ENCODE measurements at places on chromosomes 1 and 21. TPM values are rescaled to one million over a fixed set of nuclear protein-coding genes. Genes with fewer than 3 reads are reported as not detected.

GRCh38 chr1:97137862-97138514, 416.4 kb downstream of the PTBP2 start:
- peak; percentile 18 for DNase-seq
- H3K4me1 ChIP-seq: no peaks in the 10 kb centered on the region
- H3K36me3 ChIP-seq: no peaks in the 10 kb centered on the region
- no peaks in the 10 kb centered on the region for H3K27me3 ChIP-seq
- H3K27ac ChIP-seq: no peak overlapping the region

DNA sequence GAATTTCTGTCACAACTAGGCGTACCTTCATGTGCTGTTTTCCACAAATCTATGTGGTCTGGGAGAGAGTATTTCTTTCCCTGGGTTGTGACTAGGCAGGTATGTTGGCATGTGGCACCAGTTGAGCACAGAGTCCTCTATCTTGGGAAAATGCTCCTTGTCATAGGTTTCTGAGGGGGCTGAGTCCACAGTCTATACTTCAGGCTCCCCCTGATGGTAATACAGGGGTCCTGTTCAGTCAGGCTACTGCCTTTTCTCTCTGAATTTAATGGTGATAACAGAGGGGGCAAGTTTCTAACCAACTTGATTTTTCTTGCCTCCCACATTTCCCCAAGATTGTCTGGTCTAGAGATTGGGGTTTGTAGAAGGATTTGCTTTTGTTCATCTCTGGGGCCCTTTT, 35.8 kb downstream of the VANGL1 start:
- no peak for DNase-seq
- H3K4me3 ChIP-seq: no peak overlapping the region
- H3K27me3 ChIP-seq: no peaks in the 10 kb centered on the region
- H3K27ac ChIP-seq: peak overlapping the region; percentile 83

GRCh38 chr1:185373813-185374529, 56.9 kb upstream of the IVNS1ABP start:
- no peaks in the 10 kb centered on the region for H3K27me3 ChIP-seq
- H3K4me1 ChIP-seq: no peaks in the 10 kb centered on the region
- no peaks in the 10 kb centered on the region for H3K36me3 ChIP-seq
- no peak overlapping the region for H3K4me3 ChIP-seq

GRCh38 chr1:5781079-5781478, 211.1 kb downstream of the NPHP4 start:
- no peaks in the 10 kb centered on the region for H3K36me3 ChIP-seq
- DNase-seq: no peak
- no peaks in the 10 kb centered on the region for H3K27me3 ChIP-seq
- H3K4me1 ChIP-seq: no peaks in the 10 kb centered on the region
- H3K27ac ChIP-seq: no peak overlapping the region

DNA sequence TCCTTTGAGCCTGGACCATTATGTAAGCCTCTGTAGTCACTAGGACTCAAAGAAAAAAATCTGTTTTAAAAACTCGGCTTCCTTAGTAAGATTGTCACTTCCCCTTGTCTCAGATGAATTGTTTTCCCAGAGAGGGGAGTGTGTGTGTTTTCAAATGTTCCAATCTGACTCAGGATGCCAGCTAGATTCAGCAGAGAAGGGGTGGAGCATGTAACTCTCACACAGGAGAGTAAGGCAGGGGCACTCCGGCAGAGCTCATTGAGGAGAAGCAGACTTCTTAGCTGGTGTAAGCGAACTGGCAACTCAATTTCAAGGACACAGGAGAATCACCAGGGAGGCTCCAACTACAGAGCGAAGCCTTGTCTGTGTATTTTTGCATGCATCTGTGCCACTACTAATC, 623.2 kb downstream of the LMO4 start:
- no peak for DNase-seq
- H3K36me3 ChIP-seq: no peaks in the 10 kb centered on the region
- H3K27ac ChIP-seq: no peak overlapping the region
- no peak overlapping the region for H3K4me3 ChIP-seq
- H3K27me3 ChIP-seq: no peaks in the 10 kb centered on the region
- H3K4me1 ChIP-seq: no peaks in the 10 kb centered on the region

DNA sequence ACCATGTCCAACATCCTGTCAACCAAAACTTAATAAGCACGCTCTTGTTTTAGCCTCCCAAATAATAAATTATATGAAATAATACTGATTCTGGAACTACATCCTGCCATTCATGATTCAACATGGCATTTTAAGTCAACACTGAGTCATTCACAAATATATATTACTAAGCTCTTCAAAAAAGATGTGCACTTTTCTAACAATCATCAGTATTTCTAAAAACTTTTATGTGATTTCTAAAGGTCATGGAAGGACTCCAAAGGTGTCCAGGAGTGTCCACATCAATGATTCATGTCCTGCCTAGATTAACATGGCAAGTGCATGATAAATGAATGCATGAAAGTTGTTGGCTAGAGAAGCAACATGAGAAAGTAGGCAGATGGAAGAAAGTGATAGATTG, 51.6 kb downstream of the NEGR1 start:
- H3K4me3 ChIP-seq: no peak overlapping the region
- no peaks in the 10 kb centered on the region for H3K36me3 ChIP-seq
- DNase-seq: no peak
- no peaks in the 10 kb centered on the region for H3K4me1 ChIP-seq
- no peak overlapping the region for H3K27ac ChIP-seq

GRCh38 chr1:193588311-193589082, 402.1 kb upstream of the B3GALT2 start:
- no peaks in the 10 kb centered on the region for H3K27me3 ChIP-seq
- no peaks in the 10 kb centered on the region for H3K36me3 ChIP-seq
- no peak overlapping the region for H3K27ac ChIP-seq
- no peak for DNase-seq

- no peaks in the 10 kb centered on the region for H3K4me1 ChIP-seq
- H3K36me3 ChIP-seq: no peaks in the 10 kb centered on the region
- peak overlapping the region; percentile 85 for H3K27ac ChIP-seq
- DNase-seq: no peak
- H3K4me3 ChIP-seq: peak overlapping the region; percentile 73
Measured at GRCh38 chr1:26890467-26890796, 349 bp upstream of the GPN2 start.

DNA sequence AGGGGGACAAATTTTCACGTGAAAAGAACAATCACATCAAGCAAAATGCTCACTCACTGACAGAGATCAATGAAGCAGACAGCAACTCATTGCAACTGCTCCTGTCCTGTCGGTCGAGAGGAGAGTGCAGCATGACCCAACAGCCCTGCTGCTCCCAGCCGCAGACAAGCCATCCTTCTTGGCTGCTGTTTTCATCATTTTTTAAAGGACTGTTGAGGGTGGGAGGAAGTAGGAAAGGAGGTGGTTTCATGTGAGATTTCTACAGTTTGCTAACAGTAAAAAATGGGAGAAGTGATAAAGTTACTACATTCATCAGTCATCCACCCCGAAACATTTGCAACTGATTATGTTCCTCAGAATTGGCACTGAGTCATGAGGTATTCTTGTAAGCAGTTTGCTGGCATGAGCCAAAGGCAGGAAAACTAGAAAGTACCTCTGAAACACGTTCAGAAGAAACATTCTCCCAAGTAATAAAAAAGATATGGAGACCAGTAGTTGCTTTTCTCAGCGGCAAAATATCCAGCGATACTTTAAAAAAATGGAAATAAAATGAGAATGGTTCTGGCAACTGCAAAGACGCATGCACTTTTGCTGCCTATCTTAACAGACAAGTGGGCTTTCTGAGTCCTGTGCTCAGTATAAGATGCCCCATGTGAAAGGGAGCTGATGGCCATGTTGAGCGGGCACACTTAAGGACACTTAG, 72.0 kb upstream of the CLDN14 start:
- no peak overlapping the region for H3K4me3 ChIP-seq
- H3K27me3 ChIP-seq: no peaks in the 10 kb centered on the region
- peak overlapping the region; percentile 21 for H3K27ac ChIP-seq
- no peak for DNase-seq

DNA sequence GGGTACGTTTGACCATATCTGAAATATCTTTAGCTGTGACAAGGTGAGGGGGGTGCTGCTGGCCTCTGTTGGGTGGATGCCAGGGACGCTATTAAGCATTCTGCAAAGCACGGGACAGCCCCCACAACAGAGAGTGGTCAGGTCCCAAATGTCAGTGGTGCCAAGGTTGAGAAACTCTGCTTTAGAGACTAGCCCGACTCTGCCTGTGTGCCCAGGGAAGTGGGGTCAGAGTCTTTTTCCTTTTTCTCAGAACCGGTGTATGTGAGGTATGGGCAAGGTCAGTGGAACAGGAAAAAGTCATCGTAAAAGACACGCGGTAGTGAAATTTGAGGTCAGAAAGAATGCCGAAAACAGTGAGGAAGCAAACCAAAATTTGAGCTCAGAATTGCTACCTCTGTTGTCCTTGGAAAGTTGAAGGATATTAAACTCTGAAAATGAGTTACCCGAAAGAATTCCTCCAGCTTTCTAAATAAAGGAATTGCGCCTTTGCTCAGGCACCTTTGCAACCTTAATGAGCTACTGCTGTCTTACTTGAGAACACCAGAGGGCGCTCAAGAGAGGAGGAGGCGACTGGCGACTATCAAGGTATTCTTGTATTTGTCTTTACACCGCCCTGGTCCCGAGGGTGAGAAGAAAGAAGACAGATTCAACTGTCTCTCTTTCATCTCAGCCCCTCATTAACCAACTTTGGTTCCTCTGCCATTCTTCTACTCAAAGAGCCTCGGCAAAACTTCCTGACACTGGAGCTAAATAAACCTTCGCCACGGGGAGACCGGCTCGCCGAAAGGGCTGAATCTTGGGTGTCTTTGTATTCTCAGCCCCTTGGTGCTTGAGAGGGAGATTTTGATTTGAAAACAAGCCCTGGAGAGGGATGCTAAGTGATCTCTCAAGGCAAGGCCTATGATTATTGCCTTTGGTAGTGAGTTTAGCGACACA, 85.4 kb upstream of the OLIG2 start:
- H3K27me3 ChIP-seq: no peaks in the 10 kb centered on the region
- no peaks in the 10 kb centered on the region for H3K36me3 ChIP-seq
- H3K4me1 ChIP-seq: no peaks in the 10 kb centered on the region
- H3K27ac ChIP-seq: no peak overlapping the region

DNA sequence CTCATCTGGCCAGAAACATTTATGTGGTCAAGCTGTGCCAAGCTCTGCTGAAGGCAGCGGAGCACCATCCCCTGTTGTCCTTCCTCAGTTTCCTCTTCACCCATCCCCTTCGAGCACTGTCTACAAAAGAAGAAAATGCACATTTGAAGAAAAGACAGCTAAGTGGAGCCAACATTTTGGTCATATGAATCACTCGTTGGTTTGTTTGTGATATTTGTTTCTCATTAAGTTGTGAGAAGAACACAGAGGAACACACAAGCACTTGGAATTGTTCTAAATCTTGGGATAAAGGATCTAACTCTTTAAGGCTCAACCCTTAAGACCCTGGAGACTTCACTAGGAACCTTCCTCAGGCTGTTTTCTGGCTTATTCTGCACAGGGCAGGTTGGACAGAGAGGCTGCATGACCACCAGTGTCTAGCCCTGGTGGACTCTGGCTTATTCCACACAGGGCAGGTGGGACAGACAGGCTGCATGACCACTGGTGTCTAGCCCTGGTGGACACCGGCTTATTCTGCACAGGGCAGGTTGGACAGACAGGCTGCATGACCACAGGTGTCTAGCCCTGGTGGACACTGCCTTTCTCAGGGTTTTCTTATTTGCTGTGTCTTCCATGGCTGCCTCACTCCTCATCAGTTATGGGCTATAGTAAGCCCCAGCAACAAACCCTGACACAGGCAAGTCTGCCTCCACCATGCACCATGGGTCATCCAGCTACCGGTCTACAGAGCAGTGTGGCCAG, 35.3 kb upstream of the COL6A2 start:
- peak overlapping the region; percentile 96 for H3K27ac ChIP-seq
- no peaks in the 10 kb centered on the region for H3K27me3 ChIP-seq
- H3K4me3 ChIP-seq: no peak overlapping the region

GRCh38 chr1:45084562-45084961, 72.5 kb downstream of the UROD start:
- H3K4me1 ChIP-seq: no peaks in the 10 kb centered on the region
- H3K36me3 ChIP-seq: no peaks in the 10 kb centered on the region
- H3K4me3 ChIP-seq: no peak overlapping the region
- no peaks in the 10 kb centered on the region for H3K27me3 ChIP-seq

- no peak for DNase-seq
- H3K27me3 ChIP-seq: no peaks in the 10 kb centered on the region
- no peak overlapping the region for H3K27ac ChIP-seq
- peak overlapping the region; percentile 2 for H3K4me3 ChIP-seq
Measured at GRCh38 chr1:2248127-2248826, 20.2 kb downstream of the SKI start.

DNA sequence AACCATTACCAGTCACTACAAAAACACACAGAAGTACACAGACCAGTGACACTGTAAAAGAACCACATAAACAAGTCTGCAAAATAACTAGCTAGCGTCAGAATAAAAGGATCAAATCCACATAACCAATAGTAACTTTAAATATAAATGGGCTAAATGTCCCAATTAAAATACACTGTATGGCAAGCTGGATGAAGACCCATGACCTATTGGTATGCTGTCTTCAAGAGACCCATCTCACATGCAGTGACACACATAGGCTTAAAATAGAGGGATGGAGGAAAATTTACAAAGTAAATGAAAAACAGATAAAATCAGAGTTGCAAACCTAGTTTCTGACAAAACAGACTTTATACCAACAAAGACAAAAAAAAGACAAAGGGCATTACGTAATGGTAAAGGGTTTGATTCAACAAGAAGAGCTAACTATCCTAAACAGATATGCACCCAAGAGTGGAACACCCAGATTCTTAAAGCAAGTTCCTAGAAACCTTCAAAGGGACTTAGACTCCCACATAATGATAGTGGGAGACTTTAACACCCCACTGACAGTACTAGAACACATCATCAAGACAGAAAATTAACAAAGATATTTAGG, 196.9 kb downstream of the TBX15 start:
- DNase-seq: no peak
- no peaks in the 10 kb centered on the region for H3K4me1 ChIP-seq
- no peaks in the 10 kb centered on the region for H3K27me3 ChIP-seq
- H3K27ac ChIP-seq: no peak overlapping the region
- no peak overlapping the region for H3K4me3 ChIP-seq

- H3K36me3 ChIP-seq: no peaks in the 10 kb centered on the region
- no peaks in the 10 kb centered on the region for H3K27me3 ChIP-seq
- no peaks in the 10 kb centered on the region for H3K4me1 ChIP-seq
- DNase-seq: no peak
- no peak overlapping the region for H3K27ac ChIP-seq
Measured at GRCh38 chr1:24586970-24587820, 31.3 kb downstream of the NCMAP start.

GRCh38 chr1:179080866-179081686, 794 bp upstream of the TOR3A start:
- no peak for DNase-seq
- H3K4me1 ChIP-seq: peaks cover 5% of the 10 kb centered on the region
- peak overlapping the region; percentile 69 for H3K4me3 ChIP-seq
- H3K27ac ChIP-seq: peak overlapping the region; percentile 52

GRCh38 chr1:242670019-242670418, 145.5 kb upstream of the PLD5 start:
- H3K4me3 ChIP-seq: no peak overlapping the region
- H3K27me3 ChIP-seq: no peaks in the 10 kb centered on the region
- no peaks in the 10 kb centered on the region for H3K4me1 ChIP-seq
- no peak overlapping the region for H3K27ac ChIP-seq

Gene CFAP107
- total RNA-seq: not detected

Gene NBPF12
- total RNA-seq: 14.1 TPM

Gene CIART
- total RNA-seq: not detected
